ENCODE measurements at places on chromosomes 13 and 19.
A peak's percentile ranks its signal among the peaks of the same experiment; 100 is the strongest.

GRCh38 chr19:10422846-10423245 is 2.5 kb downstream of the PDE4A start:
- no peak for DNase-seq

- no peak for DNase-seq
Measured at GRCh38 chr13:71461892-71462291, 405.1 kb downstream of the DACH1 start.

DNA sequence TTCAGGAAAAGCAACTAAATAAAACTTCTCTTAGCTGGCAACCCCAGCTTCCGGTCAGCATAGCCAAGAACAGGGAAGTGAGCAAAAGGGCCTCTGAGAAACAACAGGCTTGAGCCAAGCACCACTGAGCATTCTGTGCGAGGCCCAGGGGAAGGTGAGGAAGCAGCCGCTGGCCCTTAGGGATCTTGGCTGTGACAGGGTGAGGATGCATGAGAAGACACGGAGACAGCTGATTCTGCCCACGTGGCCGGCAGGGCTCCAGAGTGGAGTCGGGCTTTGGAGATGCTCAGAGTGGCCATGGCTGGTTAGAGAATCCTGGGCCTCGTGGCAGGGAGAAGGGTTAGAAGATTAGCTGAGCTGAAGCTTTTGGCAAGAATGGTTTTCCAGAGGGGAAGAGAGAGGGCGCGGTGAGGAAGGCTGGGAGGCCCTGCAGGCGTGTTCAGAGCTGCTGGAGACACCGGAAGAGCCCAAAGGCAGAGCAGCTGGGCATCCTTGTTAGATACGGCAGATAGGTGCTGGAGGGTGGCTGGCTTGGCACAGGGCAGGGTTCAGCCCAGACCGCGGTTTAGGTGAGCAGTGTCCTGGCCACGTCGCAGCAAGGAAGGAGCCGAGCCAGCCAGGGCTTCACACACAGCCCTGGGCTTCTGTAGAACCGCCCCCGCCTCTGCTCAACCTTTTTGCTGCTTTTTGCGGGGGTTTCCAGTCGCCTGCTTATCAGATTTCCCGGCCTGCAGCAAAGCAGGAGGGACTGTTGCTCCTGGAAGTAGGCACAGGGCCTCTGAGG is 17.3 kb downstream of the UPF1 start:
- peak; percentile 39 for DNase-seq

- DNase-seq = no peak
Measured at GRCh38 chr19:1237754-1238368, at the start of gene CBARP. CBARP (minus strand) TSS chr19:1238005; CDS start chr19:1236100, 1,905 bp downstream.

GRCh38 chr13:57933606-57934005 is 302.1 kb downstream of the PCDH17 start:
- no peak for DNase-seq

- peak; percentile 53 for DNase-seq
Measured at GRCh38 chr13:49655906-49656305, 27.6 kb downstream of the ARL11 start.

GRCh38 chr19:45643024-45643926 is 4.1 kb upstream of the EML2 start:
- peak; percentile 70 for DNase-seq

DNA sequence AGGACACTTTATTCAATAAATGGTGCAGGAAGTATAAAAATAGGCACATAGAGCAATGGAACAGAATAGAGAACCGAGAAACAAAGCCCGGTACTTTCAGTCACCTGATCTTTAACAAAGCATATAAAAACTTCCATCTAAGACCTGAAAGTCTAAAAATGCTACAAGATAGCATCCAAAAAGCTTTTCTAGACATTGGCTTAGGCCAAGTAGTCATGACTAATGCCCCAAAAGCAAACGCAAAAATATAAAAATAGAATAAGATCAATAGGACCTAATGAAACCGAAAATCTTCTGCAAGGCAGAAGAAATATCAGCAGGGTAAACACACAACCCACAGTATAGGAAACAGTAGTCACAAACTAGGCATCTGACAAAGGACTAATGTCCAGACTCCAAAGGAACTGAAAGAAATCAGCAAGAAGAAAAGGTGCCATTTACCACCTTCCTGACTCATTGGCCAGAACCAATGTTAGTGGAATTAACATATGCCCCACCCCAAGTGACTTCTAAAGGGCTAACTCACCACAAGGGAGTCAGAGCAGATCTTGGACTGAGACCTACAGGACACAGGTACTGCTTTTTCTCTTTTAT is 40.8 kb upstream of the CEACAM21 start:
- no peak for DNase-seq

- DNase-seq = no peak
Measured at GRCh38 chr13:94858856-94859255, 146.5 kb upstream of the SOX21 start.

GRCh38 chr19:30388327-30388726 is 16.1 kb downstream of the ZNF536 start:
- no peak for DNase-seq

GRCh38 chr19:54465426-54466109 is 2.0 kb upstream of the LENG9 start:
- DNase-seq = no peak

DNA sequence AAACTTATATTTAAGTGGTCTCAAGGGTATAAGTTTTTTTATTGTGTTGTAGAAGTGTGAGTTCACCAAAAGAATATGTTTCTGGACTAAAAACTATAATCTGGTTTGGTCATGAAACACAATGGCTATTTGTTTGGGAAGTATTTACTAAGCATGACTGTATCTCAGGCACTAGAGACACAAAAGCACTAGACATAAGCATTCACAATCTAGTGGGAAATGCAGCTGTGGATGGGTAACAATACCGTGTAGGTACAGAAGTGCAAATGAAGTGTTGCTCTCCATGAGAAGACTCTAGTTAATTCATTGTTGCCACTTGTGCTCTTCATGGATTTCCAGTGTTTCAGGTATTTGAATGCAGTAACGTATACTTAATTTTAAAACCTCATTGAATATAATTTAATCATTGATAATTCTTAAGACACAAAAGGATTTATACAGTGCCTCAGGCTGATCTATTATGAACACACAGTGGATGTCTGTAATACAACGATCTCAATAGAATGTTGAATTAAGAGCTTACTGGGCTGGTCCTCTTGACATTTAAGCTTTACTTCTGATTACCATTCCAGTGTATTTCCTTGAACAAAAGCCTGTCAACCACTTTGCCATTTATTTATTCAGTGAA is 50.9 kb downstream of the TPT1 start:
- no peak for DNase-seq

- DNase-seq = no peak
Measured at GRCh38 chr13:85671336-85671735, 127.9 kb downstream of the SLITRK6 start.

DNA sequence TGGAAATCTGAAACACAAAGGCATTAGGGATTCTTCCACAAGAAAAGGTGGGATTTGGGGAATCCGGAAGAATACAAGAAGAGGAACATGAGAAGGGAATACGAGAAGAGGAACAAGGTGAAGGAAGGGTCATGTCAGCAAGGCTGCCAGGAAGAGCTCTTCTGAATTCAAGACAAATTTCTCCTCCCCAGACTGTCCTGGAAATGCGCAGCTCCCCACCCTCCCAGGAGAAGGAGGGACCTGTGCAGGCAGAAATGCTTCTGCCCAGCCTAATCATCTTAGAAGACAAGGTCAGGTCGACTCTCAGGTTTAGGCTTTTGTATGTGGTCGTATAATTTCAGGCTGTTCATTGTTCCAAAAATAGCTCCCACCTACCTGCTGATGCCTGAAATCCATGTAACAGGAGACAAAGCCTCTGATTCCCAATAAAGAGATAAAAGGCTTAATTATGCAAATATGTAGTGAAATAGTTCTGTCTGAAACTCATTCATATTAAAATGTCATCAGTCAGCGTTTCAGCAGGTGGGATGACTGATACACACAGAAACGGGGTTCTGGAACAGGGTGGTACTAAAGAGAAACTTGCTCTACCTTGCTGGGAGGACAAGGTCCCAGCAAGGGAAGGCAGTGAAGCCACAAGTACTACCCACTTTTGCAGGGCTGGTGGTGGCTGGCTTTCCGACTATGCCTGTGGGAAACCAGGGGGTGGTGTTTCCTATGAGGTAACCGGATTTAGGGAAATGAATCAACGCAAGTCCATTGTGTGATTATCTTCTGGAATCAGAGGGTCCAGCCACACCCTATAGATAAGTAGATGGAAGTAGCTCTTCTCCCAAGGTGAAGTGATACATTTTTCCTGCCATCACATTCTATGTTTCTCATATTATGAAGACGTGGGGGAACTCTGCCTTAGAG is 76.1 kb downstream of the KL start:
- DNase-seq = no peak

- peak; percentile 39 for DNase-seq
Measured at GRCh38 chr19:1513499-1514294, 878 bp upstream of the ADAMTSL5 start.

Data from HCEC 1CT (cell line).